Activated CD4-positive, alpha-beta memory T cell treated with anti-CD3 and anti-CD28 coated beads for 36 hours (primary cell): ENCODE measurements at places on chromosomes 12 and 14.
A peak's percentile ranks its signal among the peaks of the same experiment; 100 is the strongest.

GRCh38 chr12:42396473-42397259 lies 70.7 kb downstream of the PPHLN1 start:
- no peak for DNase-seq

- DNase-seq: no peak
Observed at GRCh38 chr12:61490526-61491498, 769.4 kb upstream of the USP15 start.

DNA sequence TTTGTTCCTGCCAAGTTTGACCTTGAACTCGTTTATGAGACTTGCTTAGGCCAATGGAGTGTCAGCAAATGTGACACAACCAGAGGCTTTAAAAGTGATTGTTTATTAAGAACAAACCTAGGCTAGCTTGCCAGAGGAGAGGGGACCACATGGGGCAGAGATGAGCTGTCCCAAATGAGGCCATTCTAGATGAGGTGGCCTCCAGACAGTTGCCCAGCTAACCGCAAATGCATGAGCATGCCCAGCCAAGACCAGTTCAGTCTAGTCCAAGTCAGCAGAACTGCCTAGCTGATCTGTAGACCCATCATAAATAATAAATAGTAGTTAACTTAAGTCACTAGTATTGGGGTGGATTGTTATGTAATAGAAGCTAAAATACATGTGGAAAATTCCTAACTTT lies 172.8 kb upstream of the DYRK2 start:
- no peak for DNase-seq

DNA sequence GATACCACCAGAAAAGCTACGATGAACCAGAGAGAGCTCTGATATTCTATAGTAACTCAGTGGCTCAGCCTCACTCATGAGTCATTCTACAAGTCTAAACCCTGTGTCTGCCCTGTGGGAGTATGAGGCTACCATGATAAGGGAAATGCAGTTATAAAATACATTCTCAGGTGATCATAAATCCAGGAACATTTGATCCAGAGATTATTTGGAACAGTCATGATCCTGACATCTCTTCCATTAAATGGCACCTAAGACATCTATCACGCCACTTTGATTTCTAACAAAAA lies 202.6 kb upstream of the RASSF8 start:
- no peak for DNase-seq

DNA sequence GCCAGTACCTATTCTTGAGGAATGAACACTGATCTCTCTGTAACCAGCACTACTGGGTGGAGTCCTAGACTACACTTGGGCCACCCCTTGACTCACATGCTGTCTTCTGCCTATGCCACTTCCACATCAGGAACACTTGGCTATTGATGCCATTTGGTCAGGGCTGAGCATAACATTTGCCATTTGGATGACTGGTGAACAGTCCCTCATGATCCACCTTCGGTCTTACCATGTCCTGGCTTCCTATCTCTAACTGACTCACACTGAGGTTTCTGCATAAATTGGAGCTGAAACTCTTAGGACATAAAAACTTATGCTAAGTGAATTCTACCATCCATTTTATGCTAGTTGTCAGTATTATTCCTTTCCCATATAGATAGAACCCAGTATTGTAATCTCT lies 91.7 kb upstream of the PELI2 start:
- no peak for DNase-seq

DNA sequence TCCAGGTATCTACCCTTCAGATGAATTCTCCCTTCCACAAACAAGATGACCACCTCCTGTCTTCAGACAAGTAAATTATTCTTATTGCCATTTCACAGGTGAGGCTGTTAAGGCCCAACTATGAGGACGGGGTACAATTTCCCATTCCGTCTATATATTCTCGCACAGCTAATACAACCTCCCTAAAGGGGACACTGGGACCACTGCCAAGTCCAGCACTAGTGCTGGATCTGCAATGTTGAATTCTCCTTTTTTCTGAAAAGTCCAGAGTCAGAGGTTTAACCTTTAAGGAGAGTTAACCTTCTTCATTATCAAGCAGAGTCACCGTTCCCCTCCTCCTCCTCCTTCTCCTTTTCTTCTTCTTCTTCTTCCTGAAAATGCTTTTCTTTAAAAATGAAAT lies 130.4 kb upstream of the PARP11 start:
- DNase-seq: no peak

- no peak for DNase-seq
Observed at GRCh38 chr12:65106948-65107347, 14.2 kb downstream of the WIF1 start.

GRCh38 chr14:65057695-65058094 lies 44.6 kb downstream of the MAX start:
- DNase-seq: no peak

DNA sequence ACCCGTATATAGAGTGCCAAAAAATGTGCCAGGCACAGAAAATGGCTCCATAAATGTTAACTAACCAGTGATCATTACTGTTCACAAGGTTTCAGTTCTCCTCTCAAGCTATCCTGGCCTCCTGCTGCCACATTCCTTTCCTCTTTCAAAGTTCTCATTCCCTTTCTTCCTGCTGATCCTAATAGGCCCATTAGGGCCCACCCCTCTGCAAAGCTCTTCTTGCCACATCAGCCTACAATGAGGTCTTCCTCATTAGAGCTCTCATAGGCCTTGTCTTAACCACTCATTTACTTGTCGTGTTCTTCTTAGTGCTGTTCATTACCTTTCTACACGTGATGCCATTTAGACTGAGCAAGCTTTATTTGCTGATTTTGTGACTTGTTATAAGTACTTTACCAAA lies 40.5 kb downstream of the RPS29 start:
- no peak for DNase-seq

DNA sequence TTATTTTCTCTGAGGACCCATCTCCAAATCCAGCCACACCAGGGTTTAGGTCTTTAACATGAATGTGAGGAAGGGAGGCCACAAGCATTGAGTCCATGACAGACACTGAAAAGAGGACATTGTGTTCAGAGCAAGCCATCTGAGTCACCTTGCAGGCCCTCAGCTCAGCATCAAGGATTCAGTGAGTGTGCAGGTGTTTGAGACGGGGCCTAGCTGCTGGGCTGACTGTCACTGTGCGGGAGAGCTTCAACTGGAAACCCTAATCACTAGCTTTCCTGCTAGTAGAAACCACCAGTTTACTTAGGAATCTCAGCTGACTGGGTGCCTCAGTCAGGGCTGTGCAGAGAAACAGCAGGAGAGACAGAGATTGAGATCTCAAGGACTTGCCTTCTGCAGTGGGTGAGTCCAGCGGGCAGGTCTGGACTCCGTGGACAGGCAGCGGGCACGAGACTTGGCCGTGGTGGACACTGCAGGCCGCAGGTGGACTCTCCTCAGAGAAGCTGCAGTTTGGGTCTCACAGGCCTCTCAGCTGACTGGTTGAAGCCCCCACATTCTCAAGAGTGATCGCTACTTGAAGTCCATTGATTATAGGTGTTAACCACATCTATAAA lies 86.1 kb upstream of the DYNC1H1 start:
- DNase-seq: peak; percentile 67

- DNase-seq: no peak
Observed at GRCh38 chr14:31920001-31920400, 157.1 kb upstream of the ARHGAP5 start.

DNA sequence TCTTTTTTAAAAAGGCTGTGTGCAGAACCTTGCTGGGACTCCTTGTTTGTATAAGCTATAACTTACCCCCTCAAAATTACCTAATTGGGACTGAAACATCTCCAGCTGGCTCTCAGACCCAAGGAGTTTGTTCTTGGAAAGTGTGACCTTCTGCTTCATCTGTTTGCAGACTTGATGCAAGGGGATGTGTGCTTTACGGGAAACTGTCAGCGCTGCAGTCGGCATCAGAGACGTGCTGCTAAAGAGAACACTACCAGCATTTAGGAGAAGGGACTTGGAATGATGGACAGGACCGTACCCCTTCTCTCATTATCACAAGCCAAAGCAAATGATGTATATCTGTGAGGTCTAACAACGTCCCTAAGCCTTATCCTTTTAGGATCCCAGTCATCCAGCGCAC lies 174.2 kb upstream of the PARP11 start:
- DNase-seq: no peak

- no peak for DNase-seq
Observed at GRCh38 chr14:101939646-101940170, 24.7 kb upstream of the DYNC1H1 start.

DNA sequence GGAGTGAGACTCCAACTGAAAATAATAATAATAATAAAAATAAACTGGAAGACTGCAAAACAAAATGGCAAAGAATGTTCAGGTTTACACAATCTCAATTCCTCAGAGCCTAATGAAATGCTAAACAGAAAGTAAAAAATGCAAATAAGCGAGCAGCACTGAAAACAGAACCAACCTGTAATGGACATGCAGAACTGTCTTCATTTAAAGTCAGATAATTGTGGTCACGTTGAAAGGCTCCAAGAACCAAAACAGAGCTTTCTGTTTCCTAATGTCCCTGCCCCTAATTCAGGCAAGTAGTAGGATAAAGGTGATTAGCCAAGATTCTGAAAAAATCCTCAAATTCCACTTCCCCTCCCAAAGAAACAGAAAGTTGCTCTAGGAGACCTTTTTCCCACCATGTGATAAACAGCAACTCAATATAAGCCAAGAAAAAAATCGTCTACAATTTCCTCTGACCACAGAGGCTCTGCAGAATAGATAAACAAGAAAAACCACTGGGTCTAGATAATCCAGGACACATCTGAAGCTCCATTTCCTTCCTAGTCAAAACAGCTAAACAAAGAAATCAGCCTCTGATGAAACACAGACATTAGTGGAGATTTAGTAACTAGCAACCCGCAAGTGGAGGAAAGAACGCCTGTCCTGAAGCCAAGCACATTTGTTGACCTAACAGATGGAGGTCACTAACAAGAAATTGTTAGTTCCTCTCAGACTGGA lies 3.0 kb downstream of the MIS18BP1 start:
- no peak for DNase-seq

DNA sequence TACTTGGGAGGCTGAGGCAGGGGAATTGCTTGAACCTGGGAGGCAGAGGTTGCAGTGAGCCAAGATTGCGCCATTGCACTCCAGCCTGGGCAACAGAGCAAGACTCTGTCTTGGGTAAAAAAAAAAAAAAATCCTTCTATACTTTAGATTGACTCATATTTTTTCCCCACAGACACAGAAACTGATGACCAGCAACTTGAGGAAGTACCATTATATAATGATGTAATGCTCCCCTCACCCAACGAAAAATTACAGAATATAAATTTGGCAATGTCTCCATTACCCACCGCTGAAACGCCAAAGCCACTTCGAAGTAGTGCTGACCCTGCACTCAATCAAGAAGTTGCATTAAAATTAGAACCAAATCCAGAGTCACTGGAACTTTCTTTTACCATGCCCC lies 24.3 kb upstream of the SNAPC1 start:
- DNase-seq: no peak

DNA sequence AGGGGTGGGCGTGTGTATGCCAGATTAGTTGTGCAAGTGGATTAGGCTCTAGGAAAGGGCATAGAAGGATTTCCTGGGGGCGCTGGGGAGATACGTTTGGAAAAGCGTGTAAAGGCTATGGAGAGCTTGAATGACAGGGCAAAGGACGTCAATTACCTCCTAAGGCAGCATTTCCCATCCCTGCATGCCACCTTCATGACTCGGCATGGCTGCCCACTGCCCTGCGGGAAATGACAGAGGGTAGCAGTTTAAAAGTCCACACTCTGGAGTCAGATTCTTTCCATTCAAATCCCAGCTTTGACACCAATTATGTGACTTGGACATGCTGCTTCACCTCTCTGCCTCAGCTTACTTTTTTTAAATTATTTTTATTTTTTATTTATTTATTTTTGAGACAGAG lies 14.8 kb upstream of the TMEM229B start:
- no peak for DNase-seq

- no peak for DNase-seq
Observed at GRCh38 chr12:116323406-116324386, 46.2 kb upstream of the MED13L start.

GRCh38 chr12:103966736-103967135 lies 1.1 kb downstream of the TDG start:
- no peak for DNase-seq

DNA sequence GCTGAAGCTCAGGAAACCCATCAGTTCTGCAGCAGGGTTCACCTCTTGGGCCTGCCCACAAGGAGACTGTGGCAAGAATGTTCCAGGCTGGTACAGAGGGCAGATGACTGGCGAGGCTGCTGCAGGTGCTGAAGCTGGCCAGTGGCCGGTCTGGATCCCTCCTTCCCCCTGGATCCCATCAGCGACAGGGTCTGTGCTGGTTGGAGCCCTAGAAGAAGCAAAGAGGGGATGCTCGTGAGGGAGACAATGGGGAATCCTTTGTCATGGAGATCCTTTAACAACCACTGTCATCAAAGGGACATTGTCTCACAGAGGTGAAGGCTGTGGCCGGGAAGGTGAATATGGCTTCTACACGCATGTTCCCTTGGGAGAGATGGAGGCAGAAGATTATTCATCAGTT lies 211.4 kb upstream of the TMEM132C start:
- no peak for DNase-seq

GRCh38 chr12:69732088-69732487 lies 6.6 kb upstream of the RAB3IP start:
- no peak for DNase-seq

GRCh38 chr12:20097626-20098025 lies 270.7 kb upstream of the PDE3A start:
- DNase-seq: no peak

- DNase-seq: no peak
Observed at GRCh38 chr14:77554816-77555599, 56.4 kb upstream of the ISM2 start.

DNA sequence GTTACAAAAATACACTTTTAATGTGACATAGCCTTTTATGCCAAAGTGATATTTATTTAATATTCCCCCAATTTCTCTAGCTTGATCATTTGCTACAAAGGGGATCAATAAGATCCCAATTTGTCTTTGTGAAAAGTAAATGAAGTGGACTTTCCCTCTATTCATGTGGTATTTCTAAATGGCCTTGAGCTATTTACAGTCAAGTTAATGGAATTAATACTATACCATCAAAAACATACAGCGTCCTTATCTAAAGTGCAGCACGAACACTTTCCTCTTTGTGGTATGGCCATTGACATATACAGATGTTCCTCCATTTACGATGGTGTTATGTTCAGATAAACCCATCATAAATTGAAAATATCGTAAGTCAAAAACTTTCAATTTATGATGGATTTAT lies 23.2 kb downstream of the CFL2 start:
- no peak for DNase-seq

GRCh38 chr12:69275471-69275891 lies 36.1 kb downstream of the CPSF6 start:
- no peak for DNase-seq

GRCh38 chr14:94396628-94397225 lies 8.3 kb upstream of the SERPINA1 start:
- no peak for DNase-seq
